ENCODE measurements at places on chromosomes 16 and 17.

GRCh38 chr17:3976675-3977171, 12.5 kb upstream of the ATP2A3 start:
- no peak for DNase-seq

DNA sequence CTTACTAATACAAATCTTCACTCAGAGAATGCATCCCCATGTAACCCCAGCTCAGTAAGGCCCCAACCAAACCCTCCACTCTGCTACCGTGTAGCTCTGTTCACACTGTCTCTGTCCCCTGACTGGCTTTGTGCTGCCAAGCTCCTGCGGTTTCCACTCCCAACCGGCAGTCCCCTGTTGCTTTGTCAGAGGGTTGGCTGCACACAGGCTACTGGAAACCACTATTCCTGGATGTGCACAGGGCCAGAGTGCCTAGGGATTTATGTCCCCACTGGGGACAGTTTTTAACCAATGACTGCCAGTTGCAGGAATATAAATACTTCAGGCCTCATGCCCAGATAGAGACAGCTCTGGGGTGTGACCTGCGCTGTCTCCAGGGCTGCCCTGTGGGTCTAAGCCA, 157.1 kb upstream of the C16orf82 start:
- no peak for DNase-seq

DNA sequence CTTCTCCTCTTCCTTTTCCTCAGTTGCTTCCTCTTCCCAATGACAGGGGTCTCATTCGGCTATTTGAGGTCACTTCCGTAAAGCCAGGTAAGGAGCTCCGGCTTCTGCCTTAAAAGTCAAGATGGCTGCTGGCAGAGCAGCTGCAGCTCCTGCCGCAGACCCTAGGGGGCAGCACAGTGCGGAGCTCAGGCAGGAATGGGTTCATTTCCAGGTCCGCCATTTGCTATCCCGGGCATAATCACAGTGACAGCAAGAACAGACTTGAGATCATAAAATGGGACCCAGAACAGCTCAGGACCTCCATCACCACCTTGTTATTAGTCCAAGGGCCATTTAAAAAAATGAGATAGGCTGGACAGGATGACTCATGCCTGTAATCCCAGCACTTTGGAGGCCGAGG, 199.5 kb downstream of the ZNF18 start:
- no peak for DNase-seq

- DNase-seq: no peak
These were observed at the start of gene ABCC11 for GRCh38 chr16:48247311-48247710. Gene ABCC11 (minus strand): TSS chr16:48247539. CDS start chr16:48231921, 15,618 bp downstream.

DNA sequence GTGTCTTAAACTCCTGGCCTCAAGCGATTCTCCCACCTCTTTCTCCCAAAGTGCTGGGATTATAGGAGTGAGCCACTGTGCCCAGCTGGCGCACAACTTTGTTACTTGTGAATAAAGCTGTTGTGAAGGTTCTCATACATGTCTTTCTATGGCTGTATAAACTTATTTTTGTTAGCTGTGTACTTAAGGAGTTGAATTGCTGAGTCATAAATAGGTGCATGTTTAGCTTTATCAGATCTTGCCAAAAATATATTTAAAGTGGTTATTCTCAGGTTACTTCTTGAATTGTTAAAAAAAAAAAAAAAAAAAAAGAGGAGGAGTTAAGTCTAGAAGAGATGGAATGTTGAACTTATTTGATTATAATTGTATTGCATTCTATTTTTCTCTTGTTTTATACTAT, 47.6 kb upstream of the IRX3 start:
- DNase-seq: no peak

DNA sequence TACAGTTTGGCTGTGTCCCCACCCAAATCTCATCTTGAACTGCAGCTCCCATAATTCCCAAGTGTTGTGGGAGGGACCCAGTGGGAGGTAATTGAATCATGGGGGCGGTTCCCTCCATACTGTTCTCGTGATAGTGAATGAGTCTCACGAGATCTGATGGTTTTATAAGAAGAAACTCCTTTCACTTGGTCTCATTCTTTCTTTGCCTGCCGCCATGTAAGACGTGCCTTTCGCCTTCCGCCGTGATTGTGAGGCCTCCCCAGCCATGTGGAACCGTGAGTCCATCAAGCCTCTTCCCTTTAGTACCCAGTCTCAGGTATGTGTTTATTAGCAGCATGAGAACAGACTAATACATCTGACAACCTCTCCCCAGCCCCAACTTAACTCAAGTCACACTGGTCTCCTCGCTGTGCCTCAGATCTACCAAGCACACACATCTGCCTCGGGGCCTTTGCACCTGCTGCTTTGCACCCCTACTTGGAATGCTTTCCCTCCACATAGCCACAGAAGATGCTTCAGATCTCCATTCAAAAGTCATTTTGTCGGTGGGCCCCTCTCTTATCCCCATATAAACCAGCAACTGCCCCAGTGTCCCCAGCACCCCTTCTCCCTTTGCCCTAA, 74.4 kb downstream of the RPH3AL start:
- no peak for DNase-seq

DNA sequence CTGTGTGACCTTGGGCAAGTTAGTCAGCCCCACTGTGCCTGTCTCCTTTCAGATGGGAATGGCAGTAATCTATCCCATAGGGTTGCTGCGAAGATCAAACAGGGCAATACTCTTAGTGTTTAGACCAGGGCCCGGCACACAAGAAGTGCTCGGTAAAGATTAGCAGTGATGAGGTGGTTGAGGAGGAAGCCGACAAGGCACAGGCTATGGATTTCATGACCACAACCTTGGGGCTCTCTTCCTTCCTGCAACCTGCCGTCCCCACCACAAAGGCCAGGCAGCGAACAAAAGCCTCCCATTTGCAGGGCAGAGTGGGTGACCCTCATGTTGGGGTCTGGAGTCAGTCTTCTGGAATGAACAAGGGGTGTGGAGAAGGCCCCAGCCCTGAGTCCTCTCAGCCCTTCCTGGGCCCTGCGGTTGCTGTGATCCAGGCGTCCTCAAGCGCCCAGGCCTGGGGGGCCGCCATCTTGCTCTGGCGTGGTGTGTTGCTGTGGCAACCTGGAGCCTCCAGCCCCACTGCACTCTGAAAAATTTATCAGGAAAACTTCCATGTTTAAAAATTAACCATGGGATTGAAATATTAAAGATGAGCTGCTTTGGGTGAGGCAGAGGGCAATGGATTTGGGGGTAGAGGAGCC, 9.8 kb downstream of the ADAM11 start:
- no peak for DNase-seq

DNA sequence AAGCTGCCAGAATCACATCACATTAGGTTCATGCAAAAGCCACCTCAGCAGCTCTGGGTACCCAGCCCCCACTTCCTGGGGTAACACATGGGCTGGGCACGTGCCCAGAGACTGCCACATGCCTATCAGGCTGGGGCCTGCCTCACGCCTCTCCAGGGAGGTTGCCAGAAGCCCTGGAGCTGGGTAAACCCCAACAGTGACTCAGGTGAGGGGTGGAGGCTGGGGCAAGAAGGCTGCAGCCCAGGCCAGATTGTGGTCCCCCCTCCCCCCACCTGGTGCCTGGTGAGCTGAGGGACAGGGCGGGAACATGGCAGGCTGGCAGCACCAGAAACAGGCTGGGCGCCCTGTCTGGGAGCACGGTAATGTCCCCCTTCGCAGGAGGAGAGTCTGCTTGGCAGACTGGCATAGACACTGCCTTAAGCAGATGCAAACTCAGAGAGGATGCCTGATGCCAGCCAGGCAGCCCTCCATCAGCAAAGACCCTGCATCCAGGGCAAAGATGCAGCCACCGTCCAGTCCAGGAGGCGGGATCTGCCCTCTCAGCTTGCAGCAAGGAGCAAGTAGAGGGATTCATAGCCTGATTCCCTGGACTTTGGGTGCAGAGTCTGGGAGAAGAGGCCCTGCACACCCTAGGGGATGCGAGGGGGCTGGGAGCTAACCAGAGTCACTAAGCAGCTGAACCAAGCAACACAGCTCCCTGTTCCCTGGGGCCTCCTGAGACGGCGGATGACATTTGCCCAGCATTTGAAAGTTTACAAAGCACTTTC, 28.8 kb downstream of the NGFR start:
- DNase-seq: no peak

DNA sequence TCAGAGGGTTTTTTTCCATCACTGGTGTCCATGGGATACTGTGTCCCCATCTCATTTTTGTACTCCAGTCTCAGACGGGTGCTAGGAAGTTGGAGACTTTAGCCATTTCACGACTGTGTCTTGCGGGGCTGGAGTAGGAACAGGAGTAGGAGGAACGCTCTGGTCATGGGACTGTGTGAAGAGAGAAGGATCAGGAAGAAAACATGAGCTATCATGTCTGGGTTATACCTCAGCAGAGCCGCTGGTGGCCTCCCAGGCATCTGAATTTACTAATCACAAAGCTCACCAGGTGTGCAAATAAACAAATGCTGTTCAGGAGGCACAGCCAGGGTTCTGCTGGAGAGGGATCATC, 225.4 kb downstream of the SEC14L1 start:
- no peak for DNase-seq
